ENCODE measurements at places on chromosomes 6 and 20.
A peak's percentile ranks its signal among the peaks of the same experiment; 100 is the strongest.

DNA sequence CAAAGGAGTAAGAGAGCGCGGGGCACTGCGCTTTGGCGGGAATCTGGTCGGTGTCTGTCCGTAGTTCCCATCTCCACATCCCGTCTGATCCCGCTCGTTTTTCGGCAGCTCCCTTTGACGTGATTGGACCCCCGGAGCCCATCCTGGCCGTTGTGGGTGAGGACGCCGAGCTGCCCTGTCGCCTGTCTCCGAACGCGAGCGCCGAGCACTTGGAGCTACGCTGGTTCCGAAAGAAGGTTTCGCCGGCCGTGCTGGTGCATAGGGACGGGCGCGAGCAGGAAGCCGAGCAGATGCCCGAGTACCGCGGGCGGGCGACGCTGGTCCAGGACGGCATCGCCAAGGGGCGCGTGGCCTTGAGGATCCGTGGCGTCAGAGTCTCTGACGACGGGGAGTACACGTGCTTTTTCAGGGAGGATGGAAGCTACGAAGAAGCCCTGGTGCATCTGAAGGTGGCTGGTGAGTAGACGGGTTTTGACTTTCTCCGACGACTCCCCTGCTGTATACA, 1.4 kb downstream of the BTN1A1 start:
- peak; percentile 27 for DNase-seq

DNA sequence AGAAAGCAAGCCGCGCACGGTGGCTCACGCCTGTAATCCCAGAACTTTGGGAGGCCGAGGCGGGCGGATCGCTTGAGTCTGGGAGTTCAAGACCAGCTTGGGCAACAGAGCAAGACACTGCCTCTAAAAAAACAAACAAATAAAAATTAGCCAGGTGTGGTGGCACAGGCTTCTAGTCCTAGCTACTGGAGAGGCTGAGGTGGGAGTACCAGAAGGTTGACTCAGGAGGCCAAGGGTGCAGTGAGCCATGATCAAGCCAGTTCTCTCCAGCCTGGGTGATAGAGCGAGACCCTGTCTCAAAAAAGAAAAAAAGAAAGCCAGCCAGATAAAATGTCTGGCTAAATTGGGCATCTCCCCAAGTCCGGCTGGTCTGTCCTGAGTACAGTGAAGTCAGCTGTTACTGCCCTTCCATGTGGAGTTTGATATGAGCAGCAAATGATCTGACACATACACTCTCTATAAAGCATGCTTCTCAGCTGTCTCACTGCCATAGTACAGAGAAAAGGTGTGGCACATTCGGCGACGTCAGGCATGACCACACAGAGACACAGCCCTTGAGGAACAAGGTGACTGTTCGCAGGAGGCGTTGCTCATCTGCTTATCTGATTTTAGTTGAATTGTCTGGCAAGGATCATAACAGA, 13.0 kb downstream of the CD83 start:
- DNase-seq = no peak

- no peak for DNase-seq
Observed at GRCh38 chr6:79902046-79902445, 45.3 kb downstream of the ELOVL4 start.

- DNase-seq = no peak
Observed at GRCh38 chr6:43076464-43077332, 584 bp downstream of the PTK7 start.

GRCh38 chr20:1618954-1619540, 762 bp downstream of the SIRPB1 start:
- no peak for DNase-seq

DNA sequence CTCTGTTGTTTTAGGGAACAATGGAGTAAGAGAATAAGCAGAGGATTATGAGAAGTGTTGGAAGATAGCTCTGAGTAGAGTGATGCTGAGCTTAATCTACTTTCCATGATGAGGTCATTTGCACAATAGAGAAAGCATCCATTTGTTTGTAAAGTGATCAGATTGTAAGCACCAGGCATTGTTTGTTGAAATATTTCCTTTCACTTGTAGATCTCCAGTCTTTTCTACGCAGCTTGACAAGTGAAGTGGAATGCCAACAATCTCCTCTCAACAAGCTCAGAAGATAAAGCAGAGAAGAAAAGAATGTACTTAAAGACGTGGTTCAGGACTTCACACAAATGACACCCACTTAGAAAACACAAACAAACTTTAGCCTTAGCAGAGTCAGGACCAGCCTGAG, 80.1 kb upstream of the MARCKS start:
- no peak for DNase-seq

GRCh38 chr6:44201200-44201599, 15.5 kb upstream of the MYMX start:
- DNase-seq = no peak

GRCh38 chr6:73200735-73201134, 24.6 kb downstream of the KHDC1L start:
- DNase-seq = no peak
